AG09319 (cell line): ENCODE measurements at places on chromosomes 12 and 14.

- no peak for DNase-seq
Observed at GRCh38 chr12:114990381-114990780, 306.4 kb upstream of the TBX3 start.

DNA sequence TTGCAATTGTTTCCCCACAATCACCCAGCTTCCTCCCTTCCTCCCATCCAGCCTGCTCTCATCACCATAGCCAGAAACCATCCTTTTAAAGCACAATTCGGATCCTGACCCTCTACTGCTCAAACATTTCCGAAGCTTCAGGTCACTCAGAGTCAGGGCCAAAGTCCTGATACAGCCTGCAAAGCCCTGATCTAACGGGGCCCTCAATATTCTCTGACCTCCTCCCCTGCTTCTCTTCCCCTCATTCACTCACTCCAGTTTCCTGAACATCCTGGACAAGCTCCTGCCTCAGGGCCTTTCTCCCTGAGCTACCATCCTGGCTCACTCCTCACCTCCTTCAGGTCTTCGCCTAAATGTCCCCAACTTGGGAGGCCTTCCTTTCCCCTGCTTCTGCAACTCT, 46.1 kb downstream of the PITPNM2 start:
- DNase-seq = no peak

GRCh38 chr12:70628701-70629480, 8.3 kb downstream of the PTPRB start:
- no peak for DNase-seq

GRCh38 chr12:92701441-92701840, 1.3 kb upstream of the PLEKHG7 start:
- DNase-seq = no peak

GRCh38 chr12:103626498-103626897, 39.4 kb downstream of the STAB2 start:
- DNase-seq = peak; percentile 10

GRCh38 chr12:27343255-27344000, 10.8 kb downstream of the BMAL2 start:
- peak; percentile 71 for DNase-seq

DNA sequence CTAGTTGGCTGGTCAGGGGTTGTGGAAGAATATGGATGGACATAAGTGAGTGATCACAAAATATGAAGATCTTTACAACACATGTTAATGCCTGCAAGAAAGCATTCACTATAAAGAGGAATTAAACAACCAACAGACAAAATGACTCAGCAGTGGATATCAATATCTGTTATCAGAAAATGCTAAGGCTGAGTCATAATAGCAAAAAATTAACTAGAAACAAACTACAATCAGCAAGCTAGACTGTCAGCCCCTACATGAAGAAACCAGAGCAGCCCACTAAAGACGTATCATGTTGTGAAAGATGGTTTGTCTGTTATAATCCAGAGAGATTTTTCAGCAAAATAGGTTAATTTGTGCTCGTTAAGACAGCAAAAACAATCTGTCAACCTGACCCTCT, 472.9 kb downstream of the NELL2 start:
- DNase-seq = no peak

GRCh38 chr12:109097140-109097434, 310 bp upstream of the UNG start:
- no peak for DNase-seq

- no peak for DNase-seq
Observed at GRCh38 chr14:53948205-53948884, 8.3 kb downstream of the BMP4 start.

DNA sequence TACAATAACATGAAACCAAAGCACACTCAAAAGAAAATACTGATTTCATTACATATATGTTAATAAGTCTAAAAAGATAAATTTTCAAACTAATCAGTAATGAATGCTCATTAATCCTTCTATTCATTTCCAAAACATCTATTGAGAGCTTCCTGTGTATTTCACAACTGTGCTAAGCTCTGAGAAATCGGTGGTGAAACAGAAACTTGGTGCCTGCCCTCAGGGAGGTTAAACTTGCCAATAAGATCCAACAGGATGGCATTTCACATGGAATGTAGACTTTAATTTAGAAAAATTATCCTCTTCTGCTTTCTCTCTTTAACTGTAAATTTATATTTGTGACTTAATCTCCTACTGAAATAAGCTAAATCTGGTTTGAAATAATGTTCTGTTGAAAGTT, 70.9 kb upstream of the SLC38A4 start:
- no peak for DNase-seq
